ENCODE measurements at places on chromosomes 5 and 9. TPM values are rescaled to one million over a fixed set of nuclear protein-coding genes. Genes with fewer than 3 reads are reported as not detected.

The WNT8A gene
- total RNA-seq = not detected

The FANCC gene
- 5.1 TPM for total RNA-seq

The CETN3 gene
- 7.6 TPM for total RNA-seq

The IL3 gene
- total RNA-seq = not detected

The FBP2 gene
- not detected for total RNA-seq

The PCDHA9 gene
- under 0.01 TPM for total RNA-seq

The NUP214 gene
- 21.5 TPM for total RNA-seq

The TRIP13 gene
- total RNA-seq = 5.6 TPM

The TNC gene
- 85.3 TPM for total RNA-seq

The CCDC192 gene
- not detected for total RNA-seq

The PCDHA1 gene
- total RNA-seq = not detected

The PITX1 gene
- 12.6 TPM for total RNA-seq

The PPP6C gene
- 15.6 TPM for total RNA-seq

The RETREG1 gene
- 1.0 TPM for total RNA-seq

The WWC1 gene
- total RNA-seq = 2.3 TPM

The PCDHGA6 gene
- total RNA-seq = 6.3 TPM

The SIT1 gene
- not detected for total RNA-seq

The OR1J1 gene
- not detected for total RNA-seq

The OR1J2 gene
- not detected for total RNA-seq

The POU5F2 gene
- 0.99 TPM for total RNA-seq

The PDE8B gene
- total RNA-seq = not detected

The IFNA13 gene
- not detected for total RNA-seq

The GABRA1 gene
- total RNA-seq = not detected

The CXCL14 gene
- total RNA-seq = not detected

The IPO11 gene
- total RNA-seq = 38.0 TPM

The BTNL8 gene
- total RNA-seq = not detected

The SHISAL2B gene
- not detected for total RNA-seq

The CCIN gene
- 1.7 TPM for total RNA-seq

The EQTN gene
- not detected for total RNA-seq

The HRCT1 gene
- total RNA-seq = 0.83 TPM

The ANP32B gene
- 14.0 TPM for total RNA-seq

The CCDC183 gene
- total RNA-seq = 0.33 TPM

The PCDHAC2 gene
- under 0.01 TPM for total RNA-seq

The TMEM215 gene
- not detected for total RNA-seq

The IGFBPL1 gene
- not detected for total RNA-seq

The ENTREP1 gene
- total RNA-seq = under 0.01 TPM

The PTGES gene
- 84.5 TPM for total RNA-seq

The OBP2B gene
- not detected for total RNA-seq

The SGCD gene
- 22.0 TPM for total RNA-seq

The SH3TC2 gene
- 1.5 TPM for total RNA-seq
